Cortex of kidney (tissue), 1 donor: ENCODE measurements at places on chromosomes 5 and 9.

DNA sequence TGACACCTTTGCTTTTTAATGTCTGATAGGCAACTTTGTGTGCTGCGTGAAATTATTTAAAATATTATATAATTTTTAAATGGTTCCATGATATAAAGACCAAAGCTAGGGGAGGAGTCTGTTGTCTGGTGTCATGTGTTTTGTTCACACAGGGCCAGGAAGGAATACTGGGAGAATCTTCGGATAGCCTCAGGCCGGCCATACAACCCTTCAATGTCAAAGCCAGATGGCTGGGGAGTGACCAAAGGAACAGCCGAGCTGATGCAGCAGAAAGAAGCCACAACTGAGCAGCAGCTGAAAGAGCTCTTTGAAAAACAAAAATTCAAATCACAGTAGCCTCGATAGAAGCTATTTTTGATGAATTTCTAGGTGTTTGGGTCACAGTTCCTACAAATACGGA lies 19.2 kb downstream of the BHMT start:
- DNase-seq, result no peak

DNA sequence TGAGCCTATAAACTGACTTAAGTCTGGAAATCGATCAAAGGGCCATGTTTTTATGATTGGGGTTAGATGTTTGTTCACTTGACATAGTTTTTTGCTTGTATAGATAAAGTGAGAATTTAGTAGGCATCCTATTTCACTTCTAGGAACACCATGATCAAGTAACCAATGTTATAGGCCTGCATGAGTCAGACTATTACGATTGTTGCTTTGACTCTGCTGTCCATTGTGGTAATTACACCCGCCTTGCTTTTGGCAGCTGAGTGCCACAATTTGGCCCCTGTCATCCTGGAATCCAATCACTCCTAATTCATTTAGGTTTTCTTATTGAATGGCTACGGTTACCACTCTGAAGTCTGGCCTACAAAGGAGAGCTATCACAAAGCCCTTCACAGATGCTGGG lies 67.8 kb upstream of the IL33 start:
- DNase-seq, result no peak

DNA sequence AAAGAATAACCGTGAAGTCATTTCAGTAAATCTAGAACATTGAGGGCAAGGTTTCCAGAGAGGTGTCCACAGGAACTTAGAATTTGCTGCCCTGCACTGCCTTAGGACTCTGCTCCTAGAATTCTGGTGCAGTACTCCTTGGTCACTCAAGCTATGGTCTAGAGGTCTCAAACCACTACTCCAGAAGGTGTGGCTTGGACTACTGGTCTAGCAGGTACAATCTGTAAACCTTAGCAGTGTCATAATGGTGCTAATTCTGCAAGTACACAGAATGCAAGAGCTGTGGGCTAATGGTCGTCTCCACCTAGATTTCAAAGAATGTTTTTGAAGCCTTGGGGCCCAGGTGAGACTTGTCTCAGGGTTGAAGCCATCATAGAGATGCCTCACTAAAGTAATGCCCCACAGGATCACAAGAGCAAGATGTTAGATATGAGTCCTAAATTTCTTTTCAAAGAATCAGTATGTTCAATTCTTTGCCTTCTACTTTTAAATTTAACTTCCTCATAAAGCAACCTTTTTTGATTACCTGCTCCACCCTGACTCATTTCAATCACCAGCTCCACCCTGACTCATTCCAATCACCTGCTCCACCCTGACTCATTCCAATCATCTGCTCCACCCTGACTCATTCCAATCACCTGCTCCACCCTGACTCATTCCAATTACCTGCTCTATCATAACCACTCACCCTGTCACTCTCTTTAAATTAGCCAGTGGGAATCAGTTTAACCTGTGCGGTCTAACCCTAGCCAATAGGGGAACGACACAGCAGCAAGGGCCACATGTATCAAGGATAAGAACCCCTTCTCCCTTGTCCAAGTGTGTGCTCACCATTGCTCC lies 1111.8 kb upstream of the ACO1 start:
- DNase-seq, result no peak

DNA sequence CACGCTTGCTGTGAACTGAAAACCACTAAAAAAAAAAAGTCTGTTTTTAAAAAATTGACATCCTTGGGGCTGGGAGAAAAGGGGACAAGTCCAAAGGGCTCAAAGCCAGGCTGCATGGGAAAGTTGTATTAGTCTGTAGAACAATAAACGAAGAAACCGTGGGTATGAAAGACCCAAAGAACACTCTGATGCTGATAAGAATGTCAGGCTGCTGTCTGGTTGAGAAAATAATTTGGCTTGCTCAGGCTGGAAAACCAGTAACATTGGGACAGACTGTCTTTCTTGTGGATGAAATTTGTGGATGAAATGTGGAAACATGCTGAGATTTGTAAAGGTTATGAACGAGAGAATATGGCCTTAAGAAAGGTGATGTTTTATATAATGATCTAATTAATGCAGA lies 68.5 kb upstream of the HSPB3 start:
- no peak for DNase-seq

DNA sequence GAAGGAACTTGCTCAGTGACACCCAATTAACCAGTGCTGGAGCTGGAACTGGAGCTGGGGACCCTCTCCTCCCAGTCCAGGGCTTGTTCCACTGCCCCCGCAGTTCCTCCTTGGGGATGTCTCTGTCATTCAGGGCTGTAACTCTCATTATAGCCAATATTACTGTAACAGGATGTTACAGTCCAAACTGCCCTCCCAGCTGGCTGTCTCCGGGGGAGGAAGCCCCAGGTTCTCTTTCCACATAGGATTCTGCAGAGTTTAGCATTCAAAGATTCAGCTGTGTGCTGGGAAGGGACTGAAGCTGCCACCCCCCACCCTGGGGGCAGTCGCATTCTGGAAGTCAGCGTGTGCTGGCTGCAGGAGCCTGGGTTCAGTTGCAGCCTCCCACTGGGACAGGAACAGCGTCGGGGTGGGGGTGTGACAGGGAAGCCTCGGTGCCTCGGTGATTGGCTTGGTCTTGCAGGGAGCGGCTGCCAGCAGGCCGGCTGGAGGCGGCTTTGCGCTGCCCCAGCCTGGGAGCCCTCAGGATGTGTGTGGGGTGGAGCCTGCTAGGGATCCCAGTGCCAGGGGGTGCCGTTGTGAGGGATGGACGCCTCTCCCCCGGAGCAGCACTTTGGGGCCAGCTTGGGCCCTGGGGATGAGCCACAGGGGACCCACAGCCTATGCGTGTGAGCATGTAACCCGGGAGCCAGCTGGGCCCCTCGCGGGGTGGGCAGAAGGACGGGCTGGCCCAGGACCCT lies 101.1 kb downstream of the RGS3 start:
- no peak for DNase-seq

DNA sequence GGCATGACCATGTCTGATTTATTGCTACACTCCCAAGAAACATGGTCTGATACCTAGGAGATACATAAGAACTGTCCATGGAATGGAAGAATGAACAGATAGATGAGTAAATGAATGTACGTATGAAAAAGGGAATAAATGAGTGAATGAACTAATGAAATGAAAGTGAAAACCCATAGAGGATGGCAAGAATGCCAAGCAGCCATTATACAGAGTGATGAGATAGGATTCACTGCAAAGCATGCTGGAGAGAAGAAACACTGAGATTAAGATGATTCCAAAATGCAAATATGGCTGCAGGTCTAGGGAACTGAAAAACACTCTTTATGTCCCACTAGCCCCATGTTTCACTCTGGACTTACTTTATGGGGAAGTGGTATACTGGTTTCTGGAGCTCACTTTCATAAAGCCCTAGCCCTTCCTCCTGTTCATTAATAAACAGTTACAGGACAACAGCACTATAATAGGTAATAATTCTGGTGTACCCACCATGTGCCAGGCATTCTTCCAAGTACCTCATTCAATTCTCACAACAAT lies 170.3 kb upstream of the RAD23B start:
- DNase-seq, result no peak

DNA sequence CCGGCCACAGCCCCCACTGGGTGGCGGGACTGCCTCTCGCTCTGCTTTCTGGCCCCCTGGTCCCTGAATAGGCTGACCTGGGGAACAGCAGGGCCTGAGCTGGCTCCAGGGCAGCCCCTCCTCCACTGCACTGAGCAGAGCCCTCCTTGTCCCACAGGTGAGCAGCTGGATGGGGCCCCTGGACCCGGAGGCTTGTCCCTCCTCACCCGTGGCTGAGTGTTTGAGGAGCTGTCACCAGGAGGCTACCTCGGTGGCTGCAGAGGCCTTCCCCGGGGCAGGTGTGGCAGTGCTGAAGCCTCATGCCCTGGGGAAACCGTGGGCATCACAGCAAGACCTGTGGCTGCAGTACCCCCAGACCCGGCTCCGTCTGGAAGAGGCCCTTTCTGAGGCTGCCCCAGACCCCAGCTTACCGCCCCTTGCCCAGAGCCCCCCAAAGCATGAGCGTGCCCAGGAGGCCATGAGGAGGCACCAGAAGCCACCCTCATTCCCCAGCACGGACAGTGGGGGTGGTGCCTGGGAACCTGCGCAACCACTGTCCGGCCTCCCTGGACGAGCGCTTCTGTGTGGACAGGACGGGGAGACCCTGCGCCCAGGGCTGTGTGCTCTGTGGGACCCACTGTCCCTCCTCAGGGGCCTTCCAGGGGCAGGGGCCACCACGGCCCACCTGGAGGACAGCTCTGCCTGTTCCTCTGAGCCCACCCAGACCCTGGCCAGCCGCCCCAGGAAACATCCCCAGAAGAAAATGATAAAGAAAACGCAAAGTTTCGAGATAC lies 28.5 kb upstream of the LRRC14B start:
- no peak for DNase-seq

DNA sequence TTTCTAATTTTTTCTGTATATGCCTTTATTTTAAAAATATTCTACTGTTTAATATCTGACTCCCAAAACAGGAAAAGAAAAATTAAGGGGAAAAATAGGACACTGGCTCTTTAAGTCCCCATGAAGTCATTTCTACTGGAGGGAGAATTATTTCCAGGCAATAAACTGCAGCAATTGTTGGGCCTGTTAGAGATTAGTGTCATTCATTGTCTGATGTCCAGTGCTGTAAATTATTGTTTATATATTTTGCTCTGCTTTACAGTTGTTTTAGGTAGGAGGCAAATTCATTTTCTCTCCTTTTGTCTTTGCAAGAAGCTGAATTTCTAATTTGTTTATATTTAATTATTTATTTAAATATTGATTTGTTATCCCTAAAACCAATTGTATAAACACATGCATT lies 906.0 kb upstream of the CDH10 start:
- no peak for DNase-seq

GRCh38 chr5:162503796-162504195 lies 436.2 kb downstream of the GABRG2 start:
- DNase-seq, result no peak

DNA sequence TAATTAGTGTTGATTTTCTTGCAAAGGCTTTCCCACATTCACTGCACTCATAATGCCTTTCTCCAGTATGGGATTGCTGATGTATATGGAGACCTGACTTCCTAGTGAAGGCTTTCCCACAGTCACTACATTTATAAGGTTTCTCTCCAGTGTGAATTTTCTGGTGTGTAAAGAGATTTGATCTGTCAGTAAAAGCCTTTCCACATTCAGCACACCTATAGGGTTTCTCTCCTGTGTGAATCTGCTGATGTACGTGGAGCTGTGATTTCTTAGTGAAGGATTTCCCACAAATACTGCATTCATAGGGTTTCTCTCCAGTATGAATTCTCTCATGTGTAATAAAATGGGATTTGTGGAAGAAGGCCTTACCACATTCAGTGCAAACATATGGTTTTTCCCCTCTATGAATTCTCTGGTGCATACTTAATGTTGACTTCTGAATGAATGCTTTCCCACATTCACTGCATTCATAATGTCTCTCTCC lies 31.1 kb downstream of the ZNF484 start:
- no peak for DNase-seq

DNA sequence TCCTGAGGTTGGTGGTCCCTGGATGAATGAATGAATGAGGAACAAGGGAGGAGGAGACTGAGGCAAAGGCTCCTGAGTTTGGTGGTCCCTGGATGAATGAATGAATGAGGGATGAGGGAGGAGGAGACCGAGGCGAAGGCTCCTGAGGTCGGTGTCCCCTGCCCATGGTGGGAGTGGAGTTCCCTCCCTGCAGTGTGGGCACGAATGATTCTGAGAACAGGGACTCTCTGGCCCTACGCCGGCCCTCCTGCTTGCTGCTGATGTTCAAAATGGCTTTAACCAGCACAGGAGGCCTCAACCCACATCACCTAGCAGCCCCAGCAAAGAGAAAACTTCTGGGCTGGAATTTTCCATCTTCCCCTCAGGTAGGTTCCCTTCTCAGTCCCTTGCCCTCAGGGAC lies 377.8 kb downstream of the IRX2 start:
- DNase-seq, result no peak
